Progenitor cell of endocrine pancreas (in vitro differentiated cells): ENCODE measurements at places on chromosomes 3 and 15.

DNA sequence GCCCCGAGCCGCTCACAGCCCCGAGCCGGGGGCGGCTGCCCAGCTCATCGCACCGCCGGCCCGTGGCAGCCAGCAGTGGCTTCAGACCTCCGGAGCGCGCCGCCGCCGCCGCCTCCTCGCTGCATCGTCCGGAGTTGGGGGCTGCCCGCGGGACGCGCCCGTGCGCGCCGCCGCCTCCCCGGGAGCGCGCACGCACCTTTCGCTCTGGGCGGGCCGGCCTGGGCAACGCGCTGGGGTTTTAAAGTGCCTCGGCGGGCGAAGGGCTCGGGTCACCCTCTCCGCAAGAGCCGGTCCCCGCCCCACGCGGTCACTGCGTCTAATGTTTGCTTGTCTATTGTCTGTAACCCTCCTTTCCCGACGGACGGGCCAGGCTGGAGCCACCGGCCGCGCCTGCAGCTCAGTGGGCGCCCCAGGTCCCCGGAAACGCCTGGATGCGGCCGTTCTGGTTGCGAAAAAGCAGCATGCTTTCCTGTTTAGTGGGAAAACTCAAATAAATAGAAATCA, at the start of gene RYK:
Gene RYK, minus strand, starts transcription at position 143 of the 504 bp plus-strand sequence. CDS start 205 bp downstream, outside the sequence.
- peak; percentile 80 for DNase-seq

DNA sequence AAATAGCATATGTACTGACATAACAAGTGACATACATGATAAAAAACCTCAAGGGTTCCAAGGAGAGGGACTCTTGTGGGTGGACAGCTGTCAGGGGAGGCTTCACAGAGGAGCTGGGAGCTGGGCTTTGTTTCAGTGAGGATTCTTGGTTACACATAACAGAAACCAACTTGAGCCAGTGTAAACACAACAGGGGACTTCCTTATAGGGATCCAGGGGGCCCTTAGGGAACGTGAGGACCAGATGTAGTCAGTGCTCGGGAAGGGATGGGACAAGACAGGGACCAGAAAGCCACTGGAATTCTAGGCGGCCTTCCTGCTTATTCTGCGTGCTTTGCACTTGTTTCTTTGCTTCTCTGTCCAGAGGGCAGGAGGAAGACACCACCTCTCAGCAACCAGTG, 34.9 kb downstream of the SNAPC5 start:
- DNase-seq, result no peak

GRCh38 chr3:69752241-69752640, 13.0 kb downstream of the MITF start:
- no peak for DNase-seq

GRCh38 chr3:62601238-62602070, 228.1 kb upstream of the FEZF2 start:
- no peak for DNase-seq

DNA sequence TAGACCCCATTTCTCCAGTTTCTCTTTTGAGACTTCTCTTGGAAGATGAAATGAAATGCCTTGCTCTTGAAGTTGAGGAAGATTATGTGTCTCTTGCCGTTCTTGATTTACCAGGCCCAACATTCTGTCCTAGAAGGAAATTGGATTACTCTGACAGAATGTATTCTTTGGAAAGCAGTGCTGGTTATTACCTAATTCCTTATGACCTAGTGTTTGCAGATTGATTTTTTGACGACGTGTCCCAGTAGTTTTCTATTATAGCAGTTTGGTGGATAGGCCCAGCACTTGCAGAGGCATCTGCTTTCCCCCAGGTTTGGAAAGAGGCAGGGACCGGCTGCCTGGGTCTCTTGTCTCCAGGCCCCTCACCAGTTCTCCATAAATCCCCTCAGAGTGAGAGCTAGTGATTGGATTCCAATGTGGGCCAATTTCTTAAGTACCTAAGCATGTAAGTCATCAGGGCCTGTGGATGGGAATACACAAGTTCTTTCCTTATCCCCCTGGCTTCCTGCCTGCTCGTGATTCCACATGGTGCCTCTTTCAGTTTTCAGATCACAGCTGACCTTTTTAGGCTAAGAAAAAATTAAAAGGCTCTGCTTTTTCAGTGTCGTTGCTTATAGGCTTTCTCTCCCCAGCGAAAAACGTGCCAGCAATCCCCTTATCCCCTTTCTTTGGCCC, 50.2 kb downstream of the EPHB3 start:
- no peak for DNase-seq

- DNase-seq, result no peak
These were observed 27.0 kb downstream of the PDE8A start for GRCh38 chr15:85008474-85009260.

DNA sequence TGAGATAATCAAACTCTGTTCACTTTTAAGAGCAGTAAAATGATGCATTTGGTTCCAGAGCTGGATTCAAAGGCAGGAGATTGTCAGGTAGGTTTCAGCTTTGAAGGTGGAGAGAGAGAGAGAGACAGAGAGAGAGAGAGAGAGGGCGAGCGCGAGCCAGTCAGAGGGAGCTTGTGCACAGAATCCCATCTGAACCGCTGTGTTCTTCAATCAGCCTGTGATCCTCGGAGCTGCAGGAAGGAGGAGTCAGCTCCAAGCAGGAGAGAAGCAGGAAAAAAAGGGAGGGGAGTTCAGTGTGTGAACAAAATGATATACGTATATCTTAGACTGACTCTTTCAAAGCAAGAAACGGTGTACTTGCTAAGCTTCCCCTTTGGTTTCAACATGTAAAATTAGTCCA, at the start of gene GPR149:
Gene GPR149, minus strand, starts transcription at position 177 of the 400 bp plus-strand sequence. CDS start 575 bp downstream, outside the sequence.
- DNase-seq, result no peak

GRCh38 chr3:109825971-109826810, 488.8 kb upstream of the DPPA4 start:
- DNase-seq, result no peak

DNA sequence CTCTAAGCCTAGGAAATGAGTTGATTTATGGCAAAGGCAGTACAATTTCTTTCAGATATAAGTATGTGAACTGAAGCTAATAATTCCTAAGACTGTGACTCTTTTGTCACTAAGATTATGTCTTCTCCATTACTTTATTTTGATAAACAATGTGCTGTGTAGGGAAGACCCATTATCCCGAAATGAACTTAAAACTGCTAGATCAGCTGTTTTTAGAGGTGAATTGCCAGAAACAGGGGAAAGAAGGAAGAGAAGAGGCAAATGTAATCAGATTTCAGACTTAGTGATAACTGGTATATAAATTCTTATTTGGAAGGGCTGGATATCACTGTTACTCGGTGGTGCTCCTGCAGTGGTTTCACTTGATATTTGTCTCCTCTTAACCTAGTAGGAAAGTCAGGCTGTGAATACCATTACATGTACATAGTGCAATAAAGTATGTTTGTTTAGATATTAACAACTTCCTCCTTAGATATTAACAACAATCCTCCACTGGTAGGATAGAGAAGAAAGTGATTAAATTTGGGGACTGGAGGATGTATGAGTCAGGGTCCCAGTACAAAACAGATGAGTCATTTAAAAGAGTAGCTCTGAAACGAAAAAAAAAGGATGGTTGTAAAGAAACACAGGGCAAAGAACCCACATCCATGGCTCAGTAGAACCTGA, 338.5 kb upstream of the KCNH8 start:
- no peak for DNase-seq

- DNase-seq, result no peak
These were observed 1099.9 kb downstream of the TUSC7 start for GRCh38 chr3:117809186-117810081.
